HuH-7 (cell line): ENCODE measurements at places on chromosomes 16 and 17.

DNA sequence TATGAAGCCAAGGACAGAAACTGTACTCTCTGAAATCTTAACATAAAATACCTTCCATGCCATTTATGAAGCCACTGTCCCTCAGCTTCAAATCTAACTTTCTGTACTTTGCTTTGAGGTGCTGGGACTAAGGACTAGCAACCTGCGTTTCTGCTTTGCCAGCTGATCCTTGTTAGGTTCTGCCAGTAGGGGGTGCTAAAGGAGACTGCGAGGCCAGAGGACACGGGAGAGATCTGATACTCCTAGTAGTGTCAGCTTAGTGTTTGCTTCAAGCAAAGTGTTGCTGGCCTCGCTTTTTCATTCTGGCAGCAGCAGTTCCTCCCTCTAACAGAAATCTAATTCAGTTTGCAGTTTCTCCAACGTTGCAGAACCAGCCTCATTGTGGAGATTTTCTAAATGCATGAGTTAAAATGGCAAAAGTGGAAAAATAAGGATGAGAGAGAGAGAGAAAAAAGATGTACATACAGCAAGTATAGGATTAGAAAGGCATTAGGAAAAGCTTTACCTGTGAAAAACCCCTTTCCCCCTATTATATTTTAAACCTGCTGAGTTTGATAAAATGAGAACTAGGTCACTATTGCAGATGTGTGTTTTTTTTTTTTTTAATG lies 297.5 kb downstream of the CA10 start:
- peak; percentile 39 for DNase-seq

GRCh38 chr16:3097266-3097665 lies 1.8 kb downstream of the ZSCAN10 start:
- DNase-seq: no peak

DNA sequence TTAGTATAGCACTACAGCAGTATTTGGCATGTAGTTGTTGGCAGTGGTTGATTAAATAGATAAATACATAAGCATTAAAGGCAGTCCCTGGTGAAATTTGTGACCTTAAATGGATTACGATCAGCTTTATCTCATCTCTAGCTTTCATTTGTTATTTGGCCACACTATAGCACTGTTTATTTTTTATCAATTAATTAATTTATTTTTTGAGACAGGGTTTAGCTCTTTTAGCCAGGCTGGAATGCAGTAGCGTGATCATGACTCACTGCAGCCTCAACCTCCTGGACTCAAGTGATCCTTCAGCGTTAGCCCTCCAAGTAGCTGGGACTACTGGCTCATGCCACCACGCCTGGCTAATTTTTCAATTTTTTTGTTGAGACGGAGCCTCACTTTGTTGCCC lies 18.7 kb upstream of the ARHGAP17 start:
- DNase-seq: no peak

DNA sequence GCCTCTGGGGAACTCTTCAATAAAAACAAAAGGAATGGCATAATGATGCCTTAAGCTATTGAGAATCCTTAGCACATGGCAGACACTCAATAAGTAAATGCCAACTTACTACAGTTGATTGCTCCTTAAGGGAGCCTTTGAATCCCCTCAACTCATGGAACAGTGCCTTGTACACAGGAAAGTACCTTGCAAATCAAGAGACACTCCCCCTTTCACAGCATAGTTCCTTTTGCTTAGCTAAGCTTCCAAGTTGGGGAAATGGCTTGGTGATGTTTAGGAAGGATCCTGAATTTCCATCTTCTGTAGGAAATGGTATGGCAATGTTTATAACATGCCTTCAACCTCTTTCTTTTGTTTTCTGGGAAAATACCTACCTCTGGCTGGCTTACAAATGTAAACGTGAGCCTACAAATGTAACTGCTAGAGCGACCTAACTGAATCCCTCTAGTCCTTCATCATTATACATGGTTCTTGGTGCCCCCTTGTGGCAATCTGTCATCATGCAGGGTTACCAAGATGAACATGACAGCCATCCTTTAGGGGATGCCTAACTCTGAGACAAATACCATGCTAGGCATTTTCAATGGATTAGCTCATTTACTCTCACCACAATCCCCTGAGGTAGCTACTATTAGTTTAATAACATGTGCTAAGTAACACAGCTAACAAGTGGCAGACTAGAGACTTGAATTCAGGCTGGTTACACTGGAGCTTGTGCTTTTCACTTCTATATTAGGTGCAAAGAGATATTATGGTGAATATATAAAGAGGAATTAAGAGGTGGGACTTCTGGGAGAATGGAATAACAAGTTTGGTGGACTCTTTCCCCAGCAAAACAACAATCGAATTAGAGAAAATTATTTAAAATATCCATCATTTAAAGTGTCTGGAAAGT lies 65.0 kb downstream of the MMD start:
- peak; percentile 71 for DNase-seq

- no peak for DNase-seq
Measured at GRCh38 chr16:6966925-6967324, 365.7 kb upstream of the RBFOX1 start.

- no peak for DNase-seq
Measured at GRCh38 chr16:1283996-1284616, 25.3 kb upstream of the UBE2I start.

DNA sequence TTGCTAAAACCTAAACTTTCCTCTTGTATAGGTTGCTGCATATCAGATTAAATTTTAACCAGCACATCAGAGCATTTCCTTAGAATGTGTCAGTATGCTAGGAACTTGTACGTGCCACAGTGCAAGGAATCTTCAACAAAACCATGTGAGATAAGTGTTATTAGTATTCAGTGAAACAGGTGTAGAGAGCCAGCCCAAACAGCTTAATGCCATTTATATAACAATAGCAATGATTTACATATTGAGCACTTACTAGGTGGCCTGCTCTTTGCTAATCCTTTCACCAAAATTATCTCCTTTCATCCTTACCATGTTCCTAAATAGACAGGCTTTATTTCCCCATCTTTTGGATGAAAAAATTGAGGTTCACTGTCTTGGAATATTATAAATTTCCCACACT lies 485.7 kb downstream of the HS3ST4 start:
- DNase-seq: no peak
